ENCODE measurements at places on chromosomes 7 and 10.

GRCh38 chr7:39271402-39271801 is 293.7 kb downstream of the POU6F2 start:
- no peak for DNase-seq

GRCh38 chr10:3755440-3756359 is 29.3 kb downstream of the KLF6 start:
- DNase-seq = no peak

DNA sequence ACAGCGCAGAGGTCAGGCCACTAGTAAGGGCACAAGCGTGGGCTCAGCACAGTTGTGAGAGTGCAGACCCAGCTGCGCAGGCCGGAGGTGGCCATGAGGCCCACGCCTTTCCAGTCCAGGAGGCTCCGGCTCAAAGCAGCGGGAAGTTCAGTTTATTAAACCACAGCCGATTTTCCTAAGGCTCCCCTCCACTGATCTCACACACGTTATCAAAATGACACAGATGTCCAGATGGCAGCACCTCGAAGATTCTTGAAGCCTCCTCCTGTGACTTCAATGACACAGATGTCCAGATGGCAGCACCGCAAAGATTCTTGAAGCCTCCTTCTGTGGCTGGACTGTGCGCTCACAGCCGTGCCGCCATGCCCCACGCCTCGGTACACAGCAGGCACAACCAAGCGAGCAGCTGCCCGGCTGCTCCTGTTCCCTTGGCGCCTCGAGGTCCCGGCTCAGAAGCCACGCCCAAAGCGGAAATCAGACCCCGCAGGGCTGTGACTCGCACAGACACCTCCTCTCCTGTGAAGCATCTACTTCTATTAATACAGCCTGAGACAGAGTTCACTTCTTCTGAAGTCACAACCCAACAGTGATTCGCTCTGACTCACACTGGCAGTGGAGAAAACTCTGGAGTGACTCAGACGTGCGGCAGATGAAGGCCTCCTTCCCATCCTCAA is 122.7 kb downstream of the MAD1L1 start:
- no peak for DNase-seq

GRCh38 chr10:121822180-121822579 is 105.7 kb downstream of the ATE1 start:
- no peak for DNase-seq

GRCh38 chr10:70435241-70436085 is 6.0 kb downstream of the NODAL start:
- DNase-seq = no peak

DNA sequence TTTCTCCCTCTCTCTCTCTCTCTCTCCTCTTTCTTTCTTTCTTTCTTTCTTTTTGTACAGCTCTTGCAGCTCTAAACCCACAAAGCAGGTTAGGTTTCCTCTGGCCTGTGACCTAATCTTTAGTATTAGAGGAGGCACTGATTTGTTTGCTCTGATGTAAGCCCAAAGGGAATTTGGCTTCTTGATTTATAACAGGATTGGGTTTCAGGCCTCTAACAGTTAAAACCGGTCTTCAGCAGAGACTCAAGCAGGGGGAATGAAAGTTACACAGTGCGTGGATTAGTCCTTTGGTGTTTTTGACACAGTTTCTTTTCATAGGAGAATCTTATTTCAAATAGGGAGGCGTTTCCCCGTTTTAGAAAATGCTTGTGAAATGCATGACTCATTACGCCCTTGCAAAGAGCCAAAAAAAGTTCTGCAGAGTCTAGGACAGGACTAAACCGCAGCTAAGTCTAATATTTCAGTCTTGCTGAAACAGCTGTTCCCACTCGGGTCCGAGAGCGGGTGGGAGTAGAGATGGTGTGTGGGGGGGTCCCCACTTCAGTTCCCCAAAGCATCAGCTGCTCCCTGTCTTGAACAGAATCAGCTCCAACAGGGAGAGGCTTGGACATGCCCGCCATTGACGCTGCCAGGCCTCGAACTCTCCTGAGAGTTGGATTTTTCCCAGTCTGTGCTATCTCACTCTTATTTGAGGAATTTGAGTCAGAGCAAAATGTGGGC is 296.5 kb upstream of the PITRM1 start:
- peak; percentile 14 for DNase-seq

- DNase-seq = no peak
Observed at GRCh38 chr10:30114401-30114800, 55.0 kb upstream of the JCAD start.

GRCh38 chr10:102455893-102456471 is 4.6 kb upstream of the C10orf95 start:
- no peak for DNase-seq

DNA sequence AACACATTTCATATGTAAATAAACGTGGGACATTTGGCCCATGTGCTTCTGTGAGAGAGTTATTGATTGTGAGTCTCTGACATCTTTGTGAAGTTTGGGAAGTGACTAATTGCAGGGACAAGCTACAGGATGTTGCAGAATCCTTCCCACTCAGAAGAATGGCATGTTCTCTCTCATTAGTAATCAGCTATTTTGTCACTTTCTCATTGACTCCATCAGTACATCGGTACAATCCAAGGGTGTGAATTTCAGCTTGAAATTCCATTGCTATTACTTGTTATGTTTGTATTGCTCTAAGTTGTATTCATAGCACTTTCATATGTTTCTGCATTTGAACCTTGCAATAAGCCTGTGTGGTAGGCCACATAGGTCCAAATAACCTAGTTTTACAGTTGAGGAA is 100.0 kb upstream of the KCNMA1 start:
- DNase-seq = no peak

- DNase-seq = no peak
Observed at GRCh38 chr10:11112718-11113117, 95.0 kb downstream of the CELF2 start.

- no peak for DNase-seq
Observed at GRCh38 chr10:132368881-132369635, 27.9 kb upstream of the PWWP2B start.

- no peak for DNase-seq
Observed at GRCh38 chr7:151472644-151473380, 32.9 kb upstream of the CRYGN start.

- DNase-seq = no peak
Observed at GRCh38 chr10:90912854-90913479, 7.9 kb downstream of the ANKRD1 start.

GRCh38 chr10:124343351-124344265 is 75.1 kb downstream of the OAT start:
- no peak for DNase-seq

GRCh38 chr10:98916526-98917125 is 319.0 kb downstream of the HPSE2 start:
- DNase-seq = no peak

DNA sequence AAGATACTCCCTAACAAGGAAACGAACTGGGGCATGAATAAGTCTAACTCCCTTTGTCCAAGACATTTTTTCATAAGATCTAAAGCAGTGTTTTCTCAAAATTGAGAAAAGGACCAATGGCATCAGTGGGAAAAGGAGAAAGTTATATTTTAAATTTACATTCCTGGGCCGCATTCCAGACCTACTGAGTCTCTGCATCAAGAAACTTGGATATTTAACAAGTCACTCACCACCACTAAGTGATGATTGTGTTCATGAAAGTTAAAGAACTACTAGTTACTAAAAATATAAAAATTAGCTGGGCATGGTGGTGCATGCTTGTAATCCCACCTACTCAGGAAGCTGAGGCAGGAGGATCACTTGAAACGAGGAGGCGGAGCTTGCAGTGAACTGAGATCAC is 149.6 kb upstream of the MEOX2 start:
- DNase-seq = no peak

DNA sequence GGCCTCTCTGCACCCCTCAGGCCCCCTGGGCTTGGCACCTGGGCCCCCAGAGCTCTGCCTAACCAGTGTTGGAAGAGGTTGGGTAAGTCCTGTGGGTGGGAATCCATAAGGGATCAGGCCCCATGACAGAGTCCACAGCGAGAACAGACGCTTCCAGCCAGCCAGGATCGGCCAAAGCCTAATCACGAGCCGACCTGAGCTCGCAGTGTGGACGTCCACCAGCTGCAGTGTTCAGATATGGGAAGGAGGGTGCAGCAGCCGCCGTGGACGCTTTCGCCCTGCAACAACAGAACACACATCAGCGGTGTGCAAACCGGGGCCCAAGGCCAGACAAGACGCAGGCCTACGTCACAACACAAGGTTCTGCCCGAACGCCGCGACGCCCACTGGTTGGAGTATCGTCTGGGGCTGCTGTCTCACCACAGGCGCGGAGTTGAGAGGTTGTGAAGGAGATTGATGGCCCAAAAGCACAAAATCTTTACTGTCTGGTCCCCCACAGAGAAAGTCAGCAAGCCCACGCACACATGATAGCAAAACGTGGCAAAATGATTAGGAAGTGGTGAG is 102.1 kb downstream of the FOXL3 start:
- DNase-seq = no peak

DNA sequence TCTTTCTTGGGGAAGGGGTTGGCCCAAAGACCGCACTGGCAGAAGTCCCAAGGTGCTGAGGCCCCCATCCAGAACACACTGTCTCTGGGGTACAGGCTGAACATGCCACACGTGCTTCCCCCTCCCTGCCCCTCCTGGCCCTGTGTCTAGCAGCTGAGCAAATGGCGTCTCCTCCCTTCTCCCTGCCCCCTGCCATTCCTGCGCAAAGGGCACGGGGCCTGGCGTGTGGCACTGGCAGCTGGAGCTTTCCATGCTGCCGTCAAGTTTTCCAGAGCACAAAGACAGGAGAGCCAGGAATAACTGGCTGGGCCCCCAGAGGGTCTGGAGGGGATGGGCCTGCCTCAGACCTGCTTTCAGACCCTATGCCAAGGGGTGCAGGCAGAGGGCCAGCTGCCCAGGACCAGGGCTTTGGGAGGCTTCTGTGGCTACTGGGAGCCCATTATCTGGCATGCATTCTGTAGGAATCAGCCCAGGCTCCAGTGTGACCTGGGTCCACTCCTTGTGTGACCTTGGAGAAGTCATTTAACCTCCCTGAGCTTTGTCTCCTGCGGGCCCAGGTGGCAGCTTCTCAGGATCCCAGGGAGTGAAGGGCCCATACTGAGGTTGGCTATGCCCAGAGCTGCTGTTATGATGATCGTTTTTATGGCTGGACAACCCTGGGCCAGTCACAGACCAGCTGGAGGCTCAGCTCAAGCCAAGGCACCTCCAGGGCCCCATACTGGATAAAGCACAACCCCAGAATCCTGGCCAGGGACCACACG is 710 bp upstream of the LDB3 start:
- no peak for DNase-seq

DNA sequence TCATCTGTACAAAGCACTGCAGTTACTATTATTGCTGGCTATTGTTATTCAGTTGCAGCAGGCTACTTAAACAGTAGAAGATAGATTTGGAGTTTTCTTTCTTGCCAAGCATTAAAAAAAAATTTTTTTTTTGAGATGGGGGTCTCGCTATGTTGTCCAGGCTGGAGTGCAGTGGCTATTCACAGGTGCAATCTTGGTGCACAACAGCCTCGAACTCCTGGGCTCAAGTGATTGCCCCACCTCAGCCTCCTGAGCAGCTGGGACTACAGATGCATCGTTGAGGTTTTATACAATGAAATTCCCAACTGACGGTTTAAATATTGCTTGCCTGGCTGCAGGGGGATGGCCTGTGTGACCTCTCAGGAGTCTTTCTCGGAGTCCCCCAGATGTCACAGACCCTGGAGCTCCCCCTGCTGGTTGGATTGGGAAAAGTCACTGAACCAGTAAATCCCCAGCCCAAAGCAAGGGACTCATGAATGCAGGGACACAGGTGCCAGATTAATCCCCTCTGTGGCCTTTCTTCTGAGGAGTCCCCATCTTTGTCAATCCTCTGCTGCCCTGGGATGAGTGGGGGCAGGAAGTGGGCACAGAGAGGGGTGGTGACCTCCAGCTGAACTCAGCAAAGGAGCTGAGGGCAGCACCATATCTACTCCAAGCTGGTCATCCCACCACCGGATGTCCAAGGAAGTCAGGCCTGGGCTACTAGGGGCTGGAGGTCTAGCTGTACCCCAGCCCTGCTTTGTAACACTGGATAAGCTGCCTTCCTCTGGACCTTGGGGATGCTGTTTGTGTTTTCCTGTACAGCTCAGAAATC is 149.6 kb downstream of the C10orf105 start:
- DNase-seq = peak; percentile 75

GRCh38 chr7:107037717-107038603 is 6.5 kb upstream of the PRKAR2B start:
- DNase-seq = no peak

GRCh38 chr10:17585016-17585415 is 32.2 kb downstream of the HACD1 start:
- DNase-seq = no peak

DNA sequence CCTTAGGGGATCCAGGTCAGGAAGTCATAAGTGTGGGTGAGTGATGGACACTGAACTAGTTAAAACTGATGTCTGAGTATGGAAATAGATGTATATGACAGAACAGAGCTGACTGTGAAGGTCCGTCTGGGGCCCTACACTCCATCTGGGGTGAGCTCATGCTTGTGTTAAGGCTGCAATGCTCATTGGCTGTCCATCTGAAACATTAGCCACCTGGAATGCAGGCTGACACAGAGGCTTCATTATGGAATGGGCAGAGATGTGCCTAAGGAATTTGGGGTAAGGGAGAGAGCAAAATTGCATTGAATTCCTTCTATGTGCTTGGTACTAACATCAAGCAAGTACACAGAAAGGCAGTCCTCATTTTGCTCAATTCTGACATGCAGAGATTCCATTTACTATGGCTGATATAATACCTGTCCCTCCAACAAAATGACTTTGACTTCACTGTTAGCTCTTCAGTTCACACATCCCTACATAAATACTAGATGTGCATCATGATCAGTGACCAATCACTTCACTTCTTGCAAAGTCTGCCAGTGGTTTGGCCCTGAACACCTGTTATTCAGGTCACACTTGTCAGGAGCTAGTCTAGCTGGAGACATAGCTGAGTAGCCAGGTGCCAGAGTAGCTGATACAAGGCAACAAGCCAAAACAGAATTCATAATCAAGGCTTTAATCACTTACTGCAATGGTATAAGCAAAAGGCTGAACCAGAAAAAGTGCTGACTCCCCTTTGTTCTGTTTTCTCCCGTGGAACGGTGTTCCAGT is 128.9 kb upstream of the VWC2 start:
- no peak for DNase-seq

DNA sequence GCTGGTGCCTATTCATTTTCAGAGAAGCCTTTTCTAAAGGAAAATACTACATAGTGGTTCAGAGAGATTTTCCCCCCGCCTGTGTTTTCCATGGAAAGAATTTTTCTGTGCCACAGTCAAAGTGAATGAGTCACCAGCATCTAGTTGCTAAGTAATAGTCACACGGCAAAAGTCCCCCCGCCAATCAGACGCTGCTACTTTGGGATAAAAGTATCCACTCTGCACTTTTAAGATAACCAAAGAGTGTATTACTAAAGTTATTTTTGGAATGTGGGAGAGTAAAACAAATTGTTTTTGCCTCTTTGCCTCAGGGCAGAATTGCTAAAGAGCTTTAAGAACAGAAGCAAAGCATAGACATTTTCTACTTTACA is 23.5 kb downstream of the ABLIM1 start:
- DNase-seq = no peak

GRCh38 chr10:4804465-4804864 is 21.5 kb upstream of the AKR1E2 start:
- no peak for DNase-seq

- no peak for DNase-seq
Observed at GRCh38 chr10:29914986-29915785, 144.2 kb downstream of the JCAD start.

Measured in CD4-positive, alpha-beta T cell treated with Interleukin-21 for 1 hour (primary cell).